ENCODE measurements at places on chromosomes 16 and 17.

GRCh38 chr17:46009681-46010596, 10.9 kb downstream of the STH start:
- no peak for DNase-seq

- DNase-seq = peak; percentile 82
Measured at GRCh38 chr17:8163978-8164814, 1.4 kb upstream of the VAMP2 start.

DNA sequence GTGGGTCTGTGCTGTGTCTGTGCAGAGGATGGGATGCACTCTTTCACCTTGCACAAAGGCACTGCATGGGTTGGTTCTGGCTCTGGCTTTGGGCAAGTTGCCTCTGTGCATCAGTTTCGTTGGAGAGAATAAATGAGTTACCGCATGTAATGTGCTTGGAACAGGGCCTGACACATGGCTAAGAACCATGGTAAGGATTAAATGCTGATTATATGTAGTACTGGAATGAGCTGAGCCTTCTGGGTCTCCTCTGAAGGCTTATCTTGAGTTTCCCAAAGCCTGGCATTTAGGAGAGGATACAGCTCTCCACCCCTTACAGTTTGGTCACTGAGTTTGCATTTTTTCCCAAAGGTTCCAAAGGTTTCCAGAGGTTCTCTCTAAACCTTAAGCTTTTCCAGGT, 69.1 kb downstream of the KSR1 start:
- no peak for DNase-seq

DNA sequence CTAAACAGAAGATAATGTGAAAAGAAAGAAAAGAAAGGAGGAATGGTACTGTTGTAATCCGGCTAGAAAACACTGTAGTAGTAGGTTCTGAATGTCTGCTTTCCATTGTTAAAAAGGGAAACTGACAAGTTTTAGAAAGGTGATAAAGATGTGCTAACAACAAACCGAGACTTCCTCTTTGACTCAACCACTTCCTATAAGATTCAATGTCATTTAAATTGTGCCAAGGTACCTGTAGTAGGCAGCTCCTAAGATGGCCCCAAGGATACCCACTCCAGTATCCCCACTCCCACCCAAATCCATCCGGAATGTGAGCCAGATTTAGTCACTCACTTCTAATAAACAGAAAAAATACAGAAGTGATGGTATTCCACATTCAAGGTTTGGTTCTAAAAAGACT, 31.2 kb downstream of the XYLT1 start:
- DNase-seq = no peak

- DNase-seq = no peak
Measured at GRCh38 chr17:67016039-67016762, 28.2 kb upstream of the CACNG1 start.

GRCh38 chr17:10170233-10170632, 28.2 kb downstream of the GAS7 start:
- no peak for DNase-seq

DNA sequence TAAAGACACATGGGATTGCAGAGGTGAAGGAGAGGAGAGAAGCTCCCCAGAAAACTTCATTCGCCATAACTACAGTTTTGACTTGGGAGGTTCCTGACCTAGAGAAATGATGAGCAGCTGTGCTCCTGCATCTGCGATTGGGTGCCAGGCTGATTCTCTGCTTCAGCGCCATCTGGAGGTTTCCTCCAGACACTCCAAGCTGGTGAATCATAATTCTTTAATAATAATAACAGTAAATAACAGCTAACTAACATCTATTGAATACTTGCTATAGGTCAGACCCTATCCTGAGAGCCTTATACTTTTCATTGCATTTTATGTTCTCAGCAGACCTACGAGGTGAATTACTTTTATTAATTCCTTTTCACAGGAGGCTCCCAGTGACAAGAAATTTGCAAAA, 575.8 kb downstream of the TOX3 start:
- DNase-seq = no peak

DNA sequence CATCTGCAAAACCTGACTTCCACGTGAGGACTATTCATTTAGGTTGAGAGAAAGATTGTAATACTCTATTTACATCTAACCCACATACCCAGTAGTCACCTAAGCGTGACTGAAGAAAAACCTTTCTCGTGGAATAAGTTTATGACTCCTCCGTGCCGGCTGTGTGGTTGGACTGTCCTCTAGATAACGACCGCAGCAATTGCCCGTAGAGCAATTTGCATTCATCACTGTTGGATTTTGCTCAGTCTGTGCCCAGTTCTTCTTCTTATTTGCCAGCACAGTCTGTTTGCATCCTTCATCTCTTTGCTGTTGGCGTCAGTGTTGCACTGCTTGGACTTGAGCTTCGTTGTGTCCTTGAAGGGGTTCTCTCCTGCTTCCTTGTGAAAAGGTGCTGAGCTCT, 131.3 kb downstream of the CYB561 start:
- no peak for DNase-seq

GRCh38 chr16:27332105-27332504, 18.3 kb downstream of the IL4R start:
- DNase-seq = no peak

DNA sequence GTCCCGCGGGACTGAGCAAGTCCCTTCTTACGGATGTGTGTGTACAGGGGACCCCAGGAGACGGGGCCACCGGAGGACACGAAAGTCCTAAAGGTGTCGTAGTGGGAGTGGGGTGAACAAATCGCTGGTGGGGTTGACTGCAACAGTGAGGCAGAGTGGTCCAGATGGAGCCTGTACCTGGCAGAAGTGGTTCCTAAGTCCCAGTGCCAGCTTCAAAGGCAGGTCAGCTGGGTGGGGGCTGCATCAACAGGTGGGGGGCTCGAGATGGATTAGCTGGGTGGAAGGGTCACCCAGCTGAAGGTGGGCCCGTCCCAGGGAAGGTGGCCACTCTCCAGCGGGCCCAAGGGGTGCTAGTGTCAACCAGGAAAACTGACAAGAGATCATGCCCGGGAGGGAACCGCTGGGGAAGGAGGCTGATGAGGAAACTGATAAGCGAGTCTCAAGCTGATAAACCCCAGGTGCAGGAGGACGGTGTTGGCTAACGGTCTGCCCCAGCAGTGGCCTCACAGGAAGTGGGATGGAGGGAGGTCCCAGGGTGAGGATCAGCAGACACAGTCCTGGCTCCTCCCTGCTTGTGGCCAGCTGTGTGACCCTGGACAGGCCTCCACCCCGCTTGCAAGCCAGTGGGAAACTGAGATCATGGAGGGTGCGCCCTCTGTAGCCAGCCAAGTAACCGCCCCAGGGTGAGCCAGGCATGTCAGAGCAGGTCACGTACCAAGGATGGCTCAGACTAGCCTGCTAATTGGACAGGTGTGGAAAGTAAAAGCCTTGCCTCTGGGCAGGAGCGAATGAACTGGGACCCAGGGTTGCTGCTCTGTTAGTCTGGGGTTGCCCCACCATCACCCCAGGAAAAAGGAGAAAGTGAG, 1.0 kb downstream of the ORAI3 start:
- peak; percentile 84 for DNase-seq

GRCh38 chr17:46045639-46046038, 46.6 kb downstream of the STH start:
- DNase-seq = no peak

- DNase-seq = peak; percentile 33
Measured at GRCh38 chr17:57357830-57358430, 101.6 kb downstream of the MSI2 start.

GRCh38 chr17:70047619-70048419, 27.2 kb upstream of the KCNJ16 start:
- no peak for DNase-seq

GRCh38 chr17:34647511-34647910, 68.1 kb downstream of the TMEM132E start:
- DNase-seq = no peak

- DNase-seq = no peak
Measured at GRCh38 chr16:71441348-71442050, 355 bp downstream of the TLE7 start.

GRCh38 chr16:65570261-65570660, 448.4 kb upstream of the CDH11 start:
- DNase-seq = no peak

- no peak for DNase-seq
Measured at GRCh38 chr17:7993972-7994589, 8.3 kb upstream of the GUCY2D start.

DNA sequence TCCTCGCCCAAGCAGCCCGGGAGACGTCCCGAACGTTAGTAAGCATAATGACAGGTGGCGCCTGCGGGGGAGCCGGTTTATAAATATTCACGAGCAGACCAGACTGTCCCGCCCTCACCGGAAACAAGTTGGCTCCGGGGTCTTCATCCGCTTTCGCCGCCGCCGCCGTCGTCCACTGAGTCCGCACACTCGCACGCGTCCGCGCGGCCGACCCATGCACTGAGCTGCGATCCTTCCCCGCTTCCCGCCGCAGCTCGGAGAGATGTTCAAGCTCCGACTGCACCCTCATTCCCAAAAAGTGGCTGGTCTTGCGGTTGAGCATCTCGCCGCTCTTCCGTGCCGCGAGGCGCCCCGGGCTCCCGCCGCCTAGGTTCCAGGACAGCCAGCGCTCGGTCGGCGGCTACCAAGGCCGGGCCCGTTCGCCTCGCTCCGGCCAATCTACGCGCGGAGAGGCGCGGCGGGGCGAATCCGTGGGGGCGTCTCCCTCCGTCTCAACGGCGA, 385 bp downstream of the CFAP119 start:
- DNase-seq = peak; percentile 43

DNA sequence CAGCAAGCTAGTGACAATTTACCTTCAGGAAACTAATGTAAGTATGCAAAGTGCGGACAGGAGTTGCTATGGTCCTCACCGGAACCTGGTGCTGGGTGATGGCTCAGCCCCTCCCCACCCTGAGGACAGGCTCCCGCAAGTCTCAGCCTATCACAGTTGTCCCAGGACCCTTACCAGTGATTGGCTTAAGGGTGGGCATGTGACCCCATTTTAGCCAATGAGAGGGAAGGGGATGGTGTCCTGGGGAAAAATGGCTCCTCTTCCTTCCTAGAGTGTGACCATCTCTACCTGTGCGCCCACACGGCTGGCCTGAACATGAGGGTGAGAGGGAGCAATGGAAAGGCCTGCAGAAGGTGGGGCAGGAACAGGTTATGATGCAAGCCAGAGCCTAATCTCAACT, 80.4 kb downstream of the C16orf78 start:
- no peak for DNase-seq
